Activated naive CD4-positive, alpha-beta T cell (primary cell): ENCODE measurements at places on chromosomes 1 and 21.

DNA sequence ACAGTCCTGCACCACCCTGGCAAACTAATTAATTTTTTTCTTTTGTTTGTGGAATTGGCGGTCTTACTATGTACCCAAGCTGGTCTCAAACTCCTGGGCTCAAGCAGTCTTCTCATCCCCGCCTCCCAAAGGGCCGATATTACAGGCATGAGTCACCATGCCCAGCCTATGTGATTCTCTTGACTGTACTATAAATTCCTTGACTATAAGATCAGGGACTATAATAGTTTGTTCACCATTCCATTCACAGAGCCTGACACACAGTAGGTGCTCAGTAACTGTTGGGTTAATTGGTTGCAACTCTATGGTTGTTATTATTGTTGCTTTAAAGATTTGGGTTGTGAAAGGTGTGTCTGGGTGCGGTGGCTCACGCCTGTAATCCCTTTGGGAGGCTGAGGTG, 17.2 kb downstream of the DAP3 start:
- DNase-seq: no peak

GRCh38 chr21:30148906-30149305, 17.7 kb downstream of the CLDN17 start:
- no peak for DNase-seq

GRCh38 chr1:206925106-206925736, 3.5 kb upstream of the FCMR start:
- DNase-seq: peak; percentile 17

GRCh38 chr1:119987112-119987511, 82.3 kb downstream of the NOTCH2 start:
- no peak for DNase-seq

DNA sequence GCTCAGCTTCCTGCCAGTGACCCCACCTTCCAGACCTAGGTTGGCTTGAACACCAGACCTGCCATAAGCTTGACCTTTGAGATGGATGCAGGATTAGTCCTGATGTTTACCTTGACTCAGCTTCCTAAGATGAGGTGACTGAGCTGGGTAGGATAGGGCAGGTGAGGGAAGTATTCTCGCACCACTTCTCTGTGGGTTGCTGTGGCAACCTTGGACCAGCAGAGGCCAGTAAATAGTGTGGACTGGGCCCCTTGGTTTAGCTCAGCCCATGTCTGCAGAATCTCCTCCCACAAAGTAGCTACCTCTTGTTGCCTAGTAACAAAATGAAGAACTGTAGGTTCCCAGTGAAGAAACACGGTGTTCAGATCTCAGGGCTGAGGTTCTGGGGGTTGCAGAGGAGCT, 8.4 kb downstream of the RPS6KA1 start:
- no peak for DNase-seq

DNA sequence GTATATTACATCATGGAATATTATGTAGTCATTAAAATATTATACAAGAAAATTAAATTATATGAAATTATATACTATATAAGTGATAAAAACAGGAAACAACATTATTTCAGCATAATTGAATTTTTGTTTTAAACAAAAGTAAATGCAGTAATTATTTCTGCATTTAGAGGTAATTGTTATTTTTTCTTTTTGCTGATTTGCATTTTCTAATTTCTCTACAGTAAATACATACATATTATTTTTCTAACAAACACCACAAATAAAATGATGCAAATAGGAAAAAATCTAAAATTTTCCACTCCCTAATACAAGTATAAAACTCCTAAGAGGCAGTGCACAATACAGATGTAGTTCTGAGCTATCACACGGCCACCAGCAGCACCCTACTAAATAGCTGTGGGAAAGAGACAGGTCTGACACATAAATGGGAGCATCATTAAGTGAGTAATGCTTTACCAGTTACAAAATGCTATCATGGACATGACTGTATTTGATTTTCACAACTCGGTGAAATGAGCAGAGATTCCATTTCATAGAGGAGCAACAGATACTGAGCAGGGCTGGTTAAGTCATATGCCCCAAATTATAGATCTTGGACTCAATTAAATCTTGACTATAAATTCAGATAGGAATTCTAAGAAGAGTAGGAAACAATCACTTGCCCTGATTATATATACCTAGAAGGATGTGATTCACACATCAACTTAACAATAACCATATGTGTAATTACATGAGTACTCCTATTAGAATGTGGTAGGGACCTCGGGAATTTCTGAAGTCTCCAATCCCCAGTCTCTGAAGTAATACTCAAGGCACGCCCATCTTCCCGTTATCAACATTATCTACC, 49.0 kb downstream of the NRIP1 start:
- DNase-seq: no peak

GRCh38 chr21:43331962-43332828, 94.7 kb downstream of the SIK1 start:
- no peak for DNase-seq

- DNase-seq: no peak
Observed at GRCh38 chr1:15992582-15993500, 11.2 kb upstream of the SRARP start.

DNA sequence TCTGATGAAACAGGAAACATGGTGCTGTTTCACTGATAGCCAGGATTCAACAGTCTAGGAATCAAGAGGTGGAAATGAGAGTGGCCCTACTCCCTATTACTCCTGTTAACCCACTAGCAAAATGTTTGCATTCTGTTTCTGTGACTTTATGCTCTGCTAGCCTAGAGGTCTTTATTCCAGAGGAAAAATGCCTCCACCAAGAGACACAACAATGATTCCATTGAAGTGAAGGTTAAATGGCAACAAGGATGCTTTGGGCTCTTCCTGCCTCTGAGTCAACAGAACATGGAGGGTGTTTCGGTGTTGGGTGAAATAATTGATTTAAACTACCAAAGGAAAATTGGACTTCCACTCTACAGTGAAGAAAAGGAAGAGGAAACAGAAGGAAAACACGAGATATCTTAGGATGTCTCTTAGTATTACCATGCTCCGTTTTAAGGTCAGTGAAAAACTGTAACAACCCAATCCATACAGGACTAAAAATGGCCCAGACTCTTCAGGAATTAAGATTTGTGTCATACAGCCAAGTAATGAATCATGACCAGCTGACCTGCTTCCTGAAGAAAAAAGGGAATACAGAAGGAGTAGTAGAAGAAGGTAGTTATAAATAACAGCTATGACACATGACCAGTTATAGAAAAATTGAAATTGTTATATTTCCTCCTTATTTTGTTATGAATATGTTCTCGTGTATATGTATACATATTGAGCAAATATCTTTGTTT, 1237.8 kb downstream of the NCAM2 start:
- no peak for DNase-seq

- DNase-seq: no peak
Observed at GRCh38 chr1:196317535-196318522, 290.4 kb downstream of the KCNT2 start.

GRCh38 chr1:223717695-223718363, 5.5 kb downstream of the CAPN2 start:
- DNase-seq: no peak

DNA sequence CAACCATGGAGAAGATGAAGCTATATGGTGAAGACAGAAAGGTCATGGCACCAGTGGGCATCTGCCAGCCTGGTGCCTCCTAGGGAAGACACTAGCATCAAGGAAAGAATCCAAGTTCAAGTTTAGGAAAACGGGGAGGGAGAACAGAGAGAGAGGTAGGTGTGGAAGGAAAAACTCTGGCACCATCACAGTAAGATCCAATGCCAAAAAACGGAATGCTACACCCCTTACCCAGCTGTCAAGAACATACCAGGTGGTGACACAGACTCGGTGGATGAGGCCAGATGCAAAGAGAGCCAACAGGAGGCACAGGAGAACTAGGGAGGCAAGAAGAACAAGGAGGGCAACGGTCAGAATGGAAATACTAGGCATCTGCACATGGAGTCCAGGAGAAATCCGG, 3.6 kb downstream of the KRTCAP2 start:
- no peak for DNase-seq

DNA sequence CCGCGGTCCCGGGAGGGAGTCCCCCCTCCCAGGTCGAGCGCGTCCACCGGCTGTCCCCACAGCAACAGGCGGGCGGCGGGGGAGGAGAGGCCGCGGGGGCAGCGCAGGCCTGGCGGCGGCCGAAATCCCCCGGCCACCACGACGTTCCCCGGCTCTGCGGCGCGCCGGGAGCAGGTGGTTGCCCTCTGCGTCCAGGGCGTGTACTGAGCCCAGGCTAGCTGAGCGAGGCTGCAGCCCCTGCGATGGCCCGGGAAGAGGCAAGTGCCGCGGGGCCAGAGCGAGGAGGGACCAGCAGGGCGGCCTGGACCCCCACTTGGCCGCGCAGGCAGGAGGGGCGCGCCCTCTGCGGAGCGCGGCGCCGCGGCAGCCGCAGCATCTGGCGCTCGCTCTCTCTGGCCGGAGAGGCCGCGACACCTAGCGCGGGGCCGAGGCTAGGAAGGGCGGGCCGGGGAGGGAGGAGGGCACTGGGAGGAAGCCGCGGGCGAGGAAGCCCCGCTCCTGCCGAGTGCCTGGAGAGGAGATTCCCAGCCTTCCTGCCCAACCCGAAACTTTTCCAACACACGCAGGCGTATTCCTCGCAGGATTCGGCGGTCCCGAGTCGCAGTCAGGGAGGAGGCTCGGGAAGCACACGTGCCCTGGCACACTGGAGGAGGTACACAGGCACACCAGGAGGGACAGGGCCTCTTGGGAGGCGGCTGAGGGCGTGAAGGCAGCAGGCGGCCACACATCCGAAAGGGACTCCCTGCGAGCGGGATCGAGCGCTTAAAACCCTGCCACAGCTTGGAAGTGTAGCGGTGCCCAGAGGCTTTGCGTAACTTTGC, 4.9 kb upstream of the PROX1 start:
- no peak for DNase-seq

DNA sequence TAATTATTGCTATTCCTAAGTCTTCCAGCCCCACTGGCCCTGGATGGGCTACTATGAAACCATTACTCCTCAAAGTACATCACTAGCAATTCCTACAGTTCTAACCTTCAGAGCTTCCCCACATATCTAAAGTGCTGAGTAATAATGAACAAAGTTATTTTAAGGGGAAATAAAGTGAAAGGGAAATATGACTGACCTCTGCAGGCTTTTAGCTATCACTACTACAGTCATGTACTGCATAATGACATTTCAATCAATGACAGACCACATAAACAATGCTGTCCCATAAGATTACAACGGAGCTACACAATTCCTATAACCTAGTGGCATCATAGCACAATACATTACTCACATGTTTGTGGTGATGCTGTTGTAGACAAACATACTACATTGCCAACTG, 32.5 kb upstream of the ASPM start:
- DNase-seq: no peak

- DNase-seq: no peak
Observed at GRCh38 chr1:96220651-96221050, 500.9 kb upstream of the PTBP2 start.

- DNase-seq: no peak
Observed at GRCh38 chr1:9920606-9921005, 10.5 kb upstream of the CTNNBIP1 start.

DNA sequence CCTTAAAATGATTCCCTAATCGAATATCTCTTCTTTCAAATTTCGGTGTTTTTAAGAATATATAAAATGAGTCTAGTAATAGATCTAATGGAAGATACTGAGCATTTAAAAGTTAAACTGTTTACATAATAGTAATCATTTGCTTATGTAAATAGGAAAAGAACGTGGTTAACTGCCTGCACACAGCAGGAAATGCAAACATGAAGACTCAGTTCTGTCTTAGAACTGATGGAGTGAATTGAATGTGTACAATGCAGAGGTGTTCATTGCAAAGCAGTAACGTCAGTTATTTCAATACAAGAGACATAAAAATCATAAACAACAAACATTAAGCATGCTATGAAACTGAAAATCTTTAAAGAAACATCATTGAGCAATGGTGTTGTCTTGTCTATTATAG, 359.4 kb upstream of the ADAMTS5 start:
- DNase-seq: no peak

GRCh38 chr1:147245586-147246021, 3.1 kb downstream of the CHD1L start:
- DNase-seq: no peak

DNA sequence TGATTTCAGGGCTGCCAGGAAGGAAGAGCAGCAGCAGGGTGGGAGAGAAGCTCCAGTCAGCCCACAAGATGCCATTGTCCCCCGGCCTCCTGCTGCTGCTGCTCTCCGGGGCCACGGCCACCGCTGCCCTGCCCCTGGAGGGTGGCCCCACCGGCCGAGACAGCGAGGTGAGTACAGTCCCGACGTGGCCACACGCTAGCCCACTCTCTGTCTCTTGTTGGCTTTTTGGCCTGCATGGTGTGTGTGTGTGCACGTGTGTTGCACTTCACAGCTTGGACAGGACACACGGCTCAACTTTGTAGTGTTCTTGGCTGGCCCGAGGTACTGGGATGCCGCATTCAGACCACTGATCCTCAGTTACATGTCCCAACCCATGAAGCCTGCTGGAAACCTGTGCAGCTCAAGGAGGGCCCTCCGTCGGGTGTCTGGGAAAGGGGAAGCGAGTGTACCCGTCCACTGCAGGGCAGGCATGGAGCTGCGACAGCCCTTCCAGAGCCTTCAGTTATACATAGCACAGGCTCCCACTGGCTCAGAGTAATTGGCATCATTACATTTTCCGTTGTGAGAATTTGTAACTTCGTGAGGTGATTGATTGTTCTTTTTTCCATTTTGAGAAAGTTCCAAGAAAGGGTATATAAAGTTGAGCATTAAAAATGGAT, 454 bp downstream of the CORT start:
- no peak for DNase-seq

GRCh38 chr1:240820816-240821215, 208.9 kb upstream of the GREM2 start:
- DNase-seq: no peak

DNA sequence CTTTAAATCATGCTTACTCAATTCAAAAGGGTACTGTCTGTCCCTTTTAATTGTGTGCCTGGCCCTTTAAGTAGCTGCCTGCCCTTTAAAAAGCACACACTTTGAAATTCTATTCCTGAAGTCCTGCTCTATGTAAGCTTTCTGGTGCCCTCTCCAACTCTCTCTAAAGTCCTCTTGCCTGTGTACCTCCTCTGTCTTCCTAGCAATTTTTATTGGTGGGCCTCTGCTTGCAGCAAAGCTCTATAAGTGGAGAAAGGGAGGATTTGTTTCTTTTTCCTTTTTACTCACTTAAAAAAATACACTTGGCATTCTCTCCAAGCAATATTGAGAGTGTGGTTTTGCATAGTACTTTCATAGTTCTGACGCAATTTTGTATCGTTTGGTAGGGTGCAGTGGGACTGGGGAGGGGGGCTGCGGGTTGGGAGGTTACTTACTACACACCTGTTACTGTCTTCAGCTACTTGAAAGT, 135.4 kb downstream of the LMO4 start:
- no peak for DNase-seq

DNA sequence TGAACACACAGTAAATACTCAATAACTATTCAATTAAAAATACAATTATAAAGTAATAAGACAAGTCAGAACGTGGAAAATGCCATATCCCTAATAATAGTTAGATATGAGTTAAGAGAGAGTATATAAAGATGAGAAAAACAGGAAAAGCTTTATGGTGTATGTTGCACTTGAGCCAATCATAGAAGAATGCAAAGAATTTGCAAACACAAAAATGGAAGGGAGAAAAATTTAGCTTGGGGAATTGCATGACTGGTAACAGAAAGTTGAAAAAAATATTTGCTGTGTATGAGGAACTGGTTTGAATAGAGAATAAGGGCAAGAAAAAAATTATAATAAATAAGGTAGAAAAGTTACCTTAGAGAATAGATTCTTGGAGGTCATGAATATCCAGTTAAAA, 739.6 kb upstream of the CXADR start:
- DNase-seq: no peak

- no peak for DNase-seq
Observed at GRCh38 chr1:2275796-2276536, 47.8 kb downstream of the SKI start.

GRCh38 chr21:27582948-27583430, 616.1 kb upstream of the ADAMTS5 start:
- no peak for DNase-seq
